Sciatic nerve (tissue), 2 donors: ENCODE measurements at places on chromosomes 13 and 19.

DNA sequence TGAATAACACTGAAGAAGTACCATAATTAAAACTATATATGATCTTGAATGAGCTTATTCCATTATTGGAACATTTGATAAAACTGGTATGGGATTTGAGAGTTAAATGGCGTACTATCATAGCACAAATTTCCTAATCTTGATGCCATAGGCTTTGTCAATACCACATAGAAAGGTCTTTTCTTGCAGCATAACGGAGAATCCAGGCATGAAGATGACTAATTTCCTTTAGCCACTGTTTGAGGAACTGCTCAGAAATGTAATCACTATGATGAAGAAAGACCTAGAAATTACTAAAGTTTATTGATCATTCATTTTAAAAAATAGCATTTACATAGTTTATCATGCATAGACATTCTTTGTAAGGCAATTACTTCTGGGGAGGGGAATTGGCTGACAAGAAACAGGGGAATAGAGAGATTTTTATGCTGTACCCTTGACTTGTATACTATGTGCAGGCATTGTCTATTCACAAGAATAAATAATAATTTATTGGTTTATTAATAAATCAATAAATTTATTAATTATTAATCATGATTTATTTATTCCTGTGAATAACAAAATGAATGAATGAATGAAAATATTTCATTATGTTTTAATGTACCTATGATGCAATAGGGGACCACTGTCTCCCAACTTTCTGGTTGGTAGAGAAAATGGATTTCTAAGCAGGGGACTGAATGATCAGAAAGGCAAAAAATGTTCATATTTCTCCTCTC lies 2676.6 kb downstream of the PCDH9 start:
- DNase-seq, result no peak

DNA sequence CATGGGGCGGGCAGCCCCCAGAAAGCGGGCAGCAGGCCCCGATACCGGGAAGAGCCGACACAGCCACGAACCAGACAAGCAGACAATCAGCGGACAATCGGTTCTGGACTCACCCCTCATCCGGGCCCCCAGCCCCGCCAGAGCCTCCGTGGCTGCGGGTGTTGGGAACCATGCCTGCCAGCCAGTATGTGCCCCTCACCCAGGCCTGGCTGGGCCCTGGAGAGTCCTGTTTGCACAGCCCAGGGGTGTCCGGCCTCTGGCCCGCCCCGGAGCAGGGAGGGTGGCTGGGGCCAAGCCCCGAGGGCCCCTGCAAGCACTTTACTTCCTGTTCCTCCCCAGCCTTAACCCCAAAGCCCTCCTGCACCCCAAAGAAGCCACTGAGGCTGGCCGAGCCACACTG lies 7.8 kb downstream of the PODNL1 start:
- no peak for DNase-seq

DNA sequence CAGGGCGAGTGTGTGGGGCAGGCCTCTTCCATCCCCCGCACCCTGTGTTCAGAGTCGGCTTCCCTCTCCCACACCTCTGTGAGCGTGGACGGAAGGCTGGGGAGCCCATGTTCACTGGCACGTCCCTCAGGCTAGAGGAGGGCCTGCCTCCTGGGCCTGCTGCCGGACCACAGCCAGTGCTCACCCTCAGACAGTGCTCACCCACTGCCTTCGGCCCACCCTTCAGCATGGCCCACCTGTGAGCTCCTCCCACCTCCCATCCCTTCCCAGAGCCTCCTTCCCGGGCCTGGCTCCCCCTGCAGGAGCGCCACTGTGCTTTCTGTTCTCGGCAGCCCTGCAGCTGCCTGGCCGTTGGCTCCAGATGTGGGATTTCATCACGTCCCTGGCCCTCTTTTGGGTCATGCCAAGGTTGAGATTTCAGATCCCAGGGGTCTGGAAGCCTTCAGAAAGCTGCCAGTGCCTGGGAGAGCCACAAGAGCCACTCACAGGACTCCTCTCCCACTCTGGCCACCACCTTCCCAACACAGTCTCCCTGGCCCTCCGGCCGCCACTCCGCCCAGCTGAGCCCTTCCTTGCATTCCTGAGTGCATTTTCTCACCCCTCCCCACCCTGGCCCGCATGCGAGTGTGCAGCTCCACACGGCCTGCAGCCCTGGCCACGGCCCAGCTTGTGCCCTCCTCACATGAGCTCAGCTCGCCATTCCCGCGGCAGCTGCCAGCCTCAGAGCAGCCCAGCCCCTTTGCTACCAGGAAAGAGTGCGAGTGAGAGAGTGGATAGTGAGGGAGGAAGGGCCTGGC lies 25.3 kb downstream of the CAPN12 start:
- no peak for DNase-seq

DNA sequence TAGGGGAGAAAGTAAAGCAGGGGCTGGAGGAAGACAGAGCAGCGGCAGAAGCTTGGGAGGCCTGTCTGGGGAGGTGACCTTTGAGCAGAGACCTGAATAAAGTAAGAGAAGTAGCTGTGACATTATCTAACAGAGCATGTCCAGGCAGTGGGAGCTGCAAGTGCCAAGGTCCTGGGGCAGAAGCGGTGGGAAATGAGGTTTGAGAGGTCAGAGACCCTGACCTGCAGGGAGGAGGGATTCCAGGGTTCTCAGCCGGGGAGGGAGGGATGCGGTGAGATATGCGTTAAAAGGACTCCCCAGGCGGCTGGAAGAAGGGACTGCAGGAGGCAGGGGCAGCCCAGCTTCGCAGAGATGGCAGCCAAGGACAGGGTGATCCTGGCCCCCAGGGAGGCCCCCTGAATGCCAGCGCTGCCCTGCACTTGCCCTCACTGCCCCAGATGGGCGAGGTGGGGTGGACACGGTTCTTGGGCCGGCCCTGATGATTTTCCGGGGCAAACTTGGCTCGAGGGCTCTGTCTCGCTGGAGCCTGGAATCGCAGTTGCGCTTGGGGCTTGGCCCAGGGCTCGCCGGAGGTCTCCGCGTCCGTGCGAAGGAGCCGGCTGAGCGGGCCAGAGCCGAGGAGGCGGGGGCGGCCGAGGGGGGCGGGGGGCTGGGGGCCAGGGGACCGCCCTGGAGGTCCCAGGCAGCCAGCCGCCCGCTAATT lies 3.2 kb downstream of the CRLF1 start:
- no peak for DNase-seq
